ENCODE measurements at places on chromosomes 3 and 15.

- DNase-seq, result no peak
Observed at GRCh38 chr3:55489798-55490132, 2.7 kb upstream of the WNT5A start.

DNA sequence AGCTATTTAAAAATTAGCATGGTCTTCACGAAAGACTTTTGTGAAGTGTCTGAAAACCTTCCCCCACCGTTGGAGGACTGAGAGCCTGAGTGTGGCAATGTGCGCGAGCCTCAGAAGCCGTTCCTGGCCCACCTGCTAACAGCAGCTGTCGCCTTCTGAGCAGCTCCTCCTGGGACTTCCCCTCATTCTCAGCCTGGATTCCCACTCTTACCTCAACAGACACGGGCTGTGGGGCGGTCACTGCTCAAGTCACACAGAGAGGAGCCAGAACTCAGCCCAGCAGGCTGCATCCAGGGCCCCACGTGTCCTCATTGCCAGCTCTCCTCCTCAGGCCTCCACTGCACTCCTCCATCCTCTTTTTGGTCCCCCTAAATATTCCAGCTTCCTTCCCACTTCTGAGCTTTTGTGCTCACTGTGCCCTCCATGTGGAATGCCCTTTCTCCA lies 7.8 kb downstream of the DNASE1L3 start:
- no peak for DNase-seq

DNA sequence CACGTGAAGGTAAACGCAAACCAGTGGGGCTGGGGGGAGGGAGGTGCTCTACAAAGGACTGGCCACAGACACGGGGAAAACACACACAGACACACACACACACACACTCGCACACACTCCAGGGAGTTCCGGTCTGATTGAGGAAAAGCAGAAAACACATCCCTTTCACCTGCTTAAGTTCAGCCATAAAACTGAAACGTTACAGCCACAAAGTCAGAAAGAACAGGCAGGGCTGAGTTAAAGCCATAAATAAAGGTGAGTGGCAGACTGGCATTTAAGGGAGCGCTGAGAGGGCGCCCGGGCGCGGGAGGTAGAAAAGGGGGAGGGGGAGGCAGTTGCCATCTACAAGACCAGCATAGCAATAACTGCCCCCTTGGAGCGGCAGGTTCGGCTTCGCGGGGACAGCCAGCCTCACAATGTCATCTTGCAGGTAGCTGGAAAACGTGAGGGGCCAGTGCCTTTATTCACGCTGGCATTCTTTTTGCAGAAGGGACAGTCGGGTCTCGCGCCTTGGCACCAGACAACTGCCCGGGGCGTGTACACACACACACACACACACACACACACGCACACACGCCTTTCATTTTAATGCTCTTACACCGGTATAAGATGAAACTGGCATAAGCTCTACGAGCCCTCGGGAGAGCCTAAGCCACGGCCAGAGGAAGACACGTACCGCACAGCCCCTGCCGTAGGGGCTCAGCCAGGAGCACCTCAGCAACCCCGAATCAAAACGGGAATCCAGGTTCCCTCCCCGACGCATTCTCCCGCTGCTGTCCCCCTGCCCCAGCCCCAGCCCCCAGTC lies 866 bp downstream of the TNIK start:
- peak; percentile 20 for DNase-seq

GRCh38 chr3:37290551-37290950 lies 116.2 kb upstream of the LRRFIP2 start:
- no peak for DNase-seq

- DNase-seq, result no peak
Observed at GRCh38 chr15:54660356-54660755, 536.4 kb downstream of the RSL24D1 start.

GRCh38 chr3:178960918-178961317 lies 110.7 kb downstream of the ZMAT3 start:
- no peak for DNase-seq

DNA sequence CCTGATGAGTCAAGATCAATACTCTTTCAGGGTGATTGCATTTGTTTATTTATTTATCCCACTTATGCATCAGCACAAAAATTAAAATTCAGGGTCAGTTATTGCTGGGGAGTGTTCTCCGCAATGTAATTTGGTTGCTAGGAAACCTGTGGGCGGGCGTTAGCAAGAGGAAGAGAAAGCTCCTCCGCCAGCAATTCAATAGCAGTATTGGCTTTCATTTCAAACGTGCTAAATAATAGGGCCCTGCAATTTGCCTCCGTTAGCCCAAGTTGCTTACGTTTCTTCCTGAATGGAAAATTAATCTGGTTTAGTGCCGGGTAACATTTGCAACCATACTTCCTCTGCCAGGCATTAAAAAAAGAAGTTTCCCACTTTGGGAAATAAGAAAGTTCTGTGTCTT lies 35.5 kb upstream of the PLCL2 start:
- DNase-seq, result peak; percentile 53

DNA sequence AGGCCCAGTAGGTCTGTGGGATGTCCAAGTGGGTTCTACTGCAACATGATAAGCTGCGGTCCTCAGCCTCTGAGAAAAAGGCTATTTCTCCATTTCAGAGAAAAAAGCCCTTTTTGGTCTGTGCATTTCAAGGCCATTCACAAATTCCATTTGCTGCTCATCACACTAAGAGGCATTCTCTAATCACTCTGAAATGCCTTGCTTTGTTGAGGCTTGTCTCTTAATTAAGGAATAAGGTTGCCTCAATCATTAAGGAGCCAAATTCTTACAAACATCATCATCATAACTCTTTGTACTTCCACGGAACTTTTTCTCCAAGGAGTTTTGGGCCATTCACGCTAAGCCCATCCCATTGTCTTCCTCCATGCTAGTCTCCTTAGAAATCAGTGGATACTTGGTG lies 74.4 kb downstream of the BOC start:
- DNase-seq, result no peak

DNA sequence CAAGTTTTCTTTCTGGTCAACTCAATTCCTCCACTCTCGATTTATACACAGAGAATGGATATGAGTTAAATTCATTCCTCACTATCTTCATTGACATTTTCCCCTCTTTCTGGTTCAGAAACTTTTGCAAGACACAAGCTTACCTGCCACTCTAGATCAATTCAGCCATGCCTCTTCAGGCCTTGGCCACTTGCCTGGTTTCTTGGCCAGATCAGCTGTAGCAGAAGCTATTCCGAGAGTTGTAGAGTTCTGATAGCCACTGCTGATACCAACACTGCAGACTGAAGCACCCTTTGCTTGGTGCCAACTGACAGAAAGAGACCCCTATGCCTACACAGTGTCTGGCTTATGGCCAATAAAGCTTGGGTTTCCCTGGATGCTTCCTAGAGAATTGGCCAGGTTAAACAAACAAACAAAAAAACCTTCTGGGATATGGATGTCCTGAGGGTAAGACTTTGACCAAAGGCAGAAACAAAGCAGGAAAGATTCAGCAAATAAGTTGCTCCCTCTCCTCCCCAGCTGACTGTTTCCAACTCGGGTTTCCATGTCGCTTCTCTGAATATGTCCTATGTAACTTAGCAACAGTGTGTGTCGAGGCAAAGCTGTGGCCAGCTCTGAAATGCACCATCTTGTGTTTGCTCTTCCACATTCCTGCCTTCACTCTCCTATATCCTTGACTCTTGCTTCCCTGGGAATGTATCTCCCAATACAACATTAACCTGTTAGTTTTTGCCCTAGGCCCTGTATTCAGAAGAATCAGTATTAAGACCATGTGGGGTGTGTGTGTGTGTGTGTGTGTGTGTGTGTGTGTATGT lies 521.6 kb downstream of the EPHA3 start:
- DNase-seq, result no peak

- DNase-seq, result no peak
Observed at GRCh38 chr15:51155891-51156290, 61.2 kb upstream of the TNFAIP8L3 start.

GRCh38 chr3:123046262-123047061 lies 18.9 kb upstream of the SEMA5B start:
- DNase-seq, result no peak

DNA sequence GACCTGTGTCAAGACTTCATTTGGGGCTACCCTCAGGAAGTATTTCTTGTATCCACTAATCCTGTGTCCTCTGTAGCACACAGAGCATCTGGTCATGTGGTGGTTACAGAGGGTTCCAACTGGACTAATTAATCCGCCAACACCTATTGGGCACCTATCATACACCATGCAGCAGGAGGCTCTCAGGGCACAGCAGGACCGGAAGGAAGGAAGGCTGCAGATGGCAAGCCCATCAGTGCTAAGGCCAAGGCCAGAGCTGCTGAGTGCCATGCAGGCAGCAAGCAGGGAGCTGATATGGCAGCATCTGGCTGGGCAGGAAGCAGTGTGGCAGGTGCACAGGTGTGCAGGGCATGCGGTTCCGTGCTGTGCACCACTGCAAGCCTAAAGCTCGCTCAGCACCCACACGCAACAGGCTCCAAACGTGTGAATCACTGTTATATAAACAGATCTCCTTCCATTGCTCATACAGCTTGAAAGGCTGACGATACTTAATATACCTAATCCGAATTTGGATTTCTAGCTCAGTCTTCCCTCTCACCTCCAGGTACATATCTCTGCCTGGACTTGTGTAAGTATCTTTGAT lies 64.4 kb upstream of the SNRPA1 start:
- no peak for DNase-seq

DNA sequence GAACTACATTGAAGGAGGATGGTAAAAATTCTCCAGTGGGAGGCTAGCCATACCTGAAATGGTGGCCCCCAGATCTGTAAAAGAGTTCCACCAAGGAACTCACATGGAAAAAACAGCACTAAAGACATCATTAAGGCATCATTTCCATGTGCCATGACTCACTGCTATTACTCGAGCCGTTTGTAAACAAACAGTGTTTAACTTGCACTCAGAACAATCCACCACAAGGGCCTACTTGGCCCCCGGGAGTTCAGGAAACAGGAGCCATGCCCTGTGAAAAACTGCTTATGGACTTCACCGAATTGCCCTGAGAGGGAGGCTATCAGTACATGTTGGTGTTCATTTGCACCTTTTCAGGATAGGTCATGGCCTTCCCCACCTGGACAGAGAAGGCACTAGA lies 18.2 kb downstream of the CCR4 start:
- no peak for DNase-seq

DNA sequence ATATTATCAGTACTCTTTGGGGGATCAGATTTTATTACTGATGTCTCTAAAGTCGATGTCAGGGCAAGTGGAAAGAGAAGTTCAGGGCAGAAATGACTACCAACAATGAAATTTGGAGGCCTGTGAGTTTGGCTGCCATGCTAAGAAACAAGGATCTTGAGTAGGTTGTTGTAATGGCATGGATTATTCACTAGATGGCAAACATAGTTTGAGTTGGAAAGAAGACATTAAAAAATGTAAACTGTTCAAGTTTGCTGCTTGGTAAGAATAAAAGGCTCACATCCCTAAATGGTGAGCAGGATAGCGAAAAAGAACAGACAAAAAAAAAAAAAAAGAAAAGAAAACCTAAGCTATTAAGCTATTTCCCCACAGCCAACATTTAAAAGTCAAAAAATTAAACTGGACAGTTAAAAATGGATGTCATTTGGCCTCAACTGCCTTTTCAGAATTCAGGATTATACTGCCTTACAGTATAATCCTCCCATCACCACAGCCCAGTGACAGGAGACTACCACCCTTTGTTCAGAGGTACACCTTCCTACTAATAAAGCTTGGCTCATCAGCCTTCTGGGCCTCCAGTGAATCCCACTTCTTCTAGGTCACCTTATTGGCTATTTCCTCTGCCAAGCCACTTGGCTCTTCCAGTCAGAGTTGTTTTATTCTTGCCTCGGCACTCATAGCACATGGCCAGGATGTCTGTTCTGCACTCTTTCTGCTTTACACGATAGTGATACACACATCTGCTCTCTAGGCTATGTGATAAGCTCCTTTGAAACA lies 163.7 kb downstream of the PLD1 start:
- no peak for DNase-seq

DNA sequence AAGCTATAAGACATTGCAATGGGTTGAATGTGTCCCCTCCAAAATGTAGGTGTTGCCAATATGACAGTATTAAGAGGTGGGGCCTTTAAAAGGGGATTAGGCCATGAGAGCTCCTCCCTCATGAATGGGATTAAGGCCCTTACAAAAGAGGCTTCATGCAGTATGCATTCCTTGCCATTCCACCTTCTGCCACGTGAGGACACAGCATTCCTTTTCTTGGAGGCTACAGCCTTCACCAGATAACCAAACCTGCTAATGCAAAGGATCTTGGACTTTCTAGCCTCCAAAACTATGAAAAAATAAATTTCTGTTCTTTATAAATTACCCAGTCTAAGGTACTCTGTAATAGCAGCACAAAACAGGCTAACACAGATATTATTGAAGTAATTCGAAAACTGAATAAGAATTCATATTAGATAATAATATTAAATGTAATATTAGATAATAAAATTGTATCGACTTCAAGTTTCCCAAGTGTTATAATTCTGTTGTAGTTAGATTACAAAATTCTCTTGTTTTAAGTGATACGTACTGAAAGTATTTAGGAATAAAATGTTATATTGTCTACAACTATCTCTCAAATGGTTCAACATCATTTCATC lies 29.4 kb upstream of the ATP8B4 start:
- DNase-seq, result no peak

DNA sequence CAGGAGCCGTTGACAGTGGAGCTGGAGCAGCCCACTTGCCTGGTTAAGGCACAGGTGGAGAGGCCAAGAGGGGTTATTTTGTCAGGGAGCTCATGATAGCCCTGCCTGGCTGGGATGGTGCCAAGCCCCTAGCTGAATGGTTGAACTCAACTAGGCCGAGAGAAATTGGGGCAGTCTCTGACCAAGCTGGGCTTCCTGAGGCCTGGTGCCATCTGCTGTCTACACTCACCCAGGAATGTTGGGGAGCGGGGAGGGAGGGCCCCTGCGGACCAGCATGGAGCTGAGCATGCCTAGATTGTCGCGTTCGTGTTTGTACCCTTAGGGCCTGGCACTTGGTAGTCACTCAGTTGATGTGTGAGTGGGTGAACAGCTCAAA lies 1.2 kb downstream of the BRPF1 start:
- DNase-seq, result no peak

DNA sequence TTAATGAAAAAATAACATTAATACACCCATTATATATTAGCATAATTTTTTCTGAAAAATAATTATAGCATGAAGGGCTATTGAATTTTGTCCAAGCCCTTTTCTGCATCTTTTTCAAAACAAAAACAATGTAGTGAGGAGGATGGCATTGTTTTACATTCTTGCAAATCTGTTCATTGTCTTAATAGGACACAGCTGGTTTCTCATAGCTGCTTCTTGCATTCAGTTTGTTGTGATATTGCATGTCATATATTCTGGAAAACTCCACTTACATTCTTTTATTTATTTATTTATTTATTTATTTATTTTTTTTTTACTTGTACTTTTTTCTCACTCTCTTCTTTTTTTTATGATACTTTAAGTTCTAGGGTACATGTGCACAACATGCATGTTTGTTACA lies 107.4 kb downstream of the NR1D2 start:
- no peak for DNase-seq

- DNase-seq, result no peak
Observed at GRCh38 chr15:69743091-69743490, 290.5 kb downstream of the RPLP1 start.
